Common myeloid progenitor, CD34-positive (primary cell): ENCODE measurements at places on chromosomes 12 and 14.

DNA sequence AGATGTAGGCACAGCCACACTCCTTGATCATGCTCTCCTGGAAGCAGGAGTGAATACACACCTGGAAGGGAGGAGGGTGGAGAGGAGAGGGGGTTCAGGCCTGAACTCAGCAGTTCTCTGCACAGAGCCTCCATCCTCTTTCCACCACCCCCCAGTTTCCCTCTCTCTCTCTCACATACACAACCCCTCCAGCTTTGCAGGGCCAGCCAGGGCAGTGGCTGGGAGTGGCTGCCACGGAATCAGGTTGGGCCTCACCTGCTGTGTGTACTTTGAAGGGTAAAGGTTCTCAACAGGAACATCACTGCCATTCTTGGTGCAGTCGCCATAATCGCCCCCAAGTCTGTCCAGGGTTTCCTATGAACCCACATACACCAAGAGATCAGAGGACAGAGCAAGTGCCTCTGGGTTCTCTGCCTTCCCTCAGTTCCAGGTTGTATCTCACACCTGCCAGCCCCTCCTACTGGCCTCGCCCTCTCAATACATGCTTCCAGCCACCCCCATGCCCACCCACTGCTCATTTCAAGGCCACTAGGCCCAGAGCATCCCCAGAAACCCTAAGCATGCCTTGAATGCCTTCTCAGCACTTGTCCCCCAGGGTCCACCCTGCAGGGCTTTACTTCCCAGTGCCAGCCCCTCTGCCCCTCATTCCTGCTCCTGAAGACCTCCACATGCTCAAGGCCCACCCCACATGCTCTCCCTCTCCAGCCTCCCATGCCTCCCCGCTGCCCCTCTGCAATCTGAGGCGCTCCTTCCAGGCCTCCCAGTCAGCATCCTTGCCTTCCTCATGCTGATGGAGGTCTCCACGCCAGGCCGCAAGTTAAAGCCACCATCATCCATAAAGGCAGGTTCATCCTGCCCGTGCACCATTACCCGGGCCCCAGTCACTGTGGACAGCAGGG lies 12.9 kb upstream of the TNFRSF1A start:
- peaks cover 12% of the 10 kb centered on the region for H3K4me1 ChIP-seq
- H3K36me3 ChIP-seq: no peaks in the 10 kb centered on the region
- H3K4me3 ChIP-seq: no peak overlapping the region
- H3K27ac ChIP-seq: no peak overlapping the region
- no peak for DNase-seq

- DNase-seq: no peak
- no peak overlapping the region for H3K27ac ChIP-seq
- no peak overlapping the region for H3K4me3 ChIP-seq
- no peaks in the 10 kb centered on the region for H3K27me3 ChIP-seq
- H3K36me3 ChIP-seq: no peaks in the 10 kb centered on the region
- H3K4me1 ChIP-seq: no peaks in the 10 kb centered on the region
These were observed 84.9 kb upstream of the PWP1 start for GRCh38 chr12:107600581-107601144.

GRCh38 chr14:61648377-61648776 lies 46.9 kb upstream of the HIF1A start:
- no peaks in the 10 kb centered on the region for H3K36me3 ChIP-seq
- no peaks in the 10 kb centered on the region for H3K27me3 ChIP-seq
- DNase-seq: no peak
- H3K27ac ChIP-seq: no peak overlapping the region

GRCh38 chr14:84409435-84409834 lies 1120.5 kb upstream of the FLRT2 start:
- no peaks in the 10 kb centered on the region for H3K27me3 ChIP-seq
- no peaks in the 10 kb centered on the region for H3K36me3 ChIP-seq
- DNase-seq: no peak

DNA sequence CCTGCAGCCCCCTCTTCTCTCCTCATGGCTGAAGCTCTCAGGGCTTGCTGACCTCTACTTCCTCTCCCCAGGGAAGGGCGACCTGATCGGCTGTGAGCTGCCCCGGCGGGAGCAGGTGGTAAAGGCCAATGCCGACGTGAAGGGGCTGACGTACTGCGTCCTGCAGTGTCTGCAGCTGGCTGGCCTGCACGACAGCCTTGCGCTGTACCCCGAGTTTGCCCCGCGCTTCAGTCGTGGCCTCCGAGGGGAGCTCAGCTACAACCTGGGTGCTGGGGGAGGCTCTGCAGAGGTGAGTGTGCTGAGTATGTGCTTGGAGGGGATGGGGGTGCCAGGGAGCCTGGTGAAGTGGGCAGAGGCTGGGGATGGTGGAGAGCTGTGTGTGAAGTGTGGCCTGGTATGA lies 13.7 kb downstream of the MCRS1 start:
- H3K4me3 ChIP-seq: no peak overlapping the region

GRCh38 chr12:97075934-97076630 lies 169.0 kb downstream of the NEDD1 start:
- no peaks in the 10 kb centered on the region for H3K4me1 ChIP-seq
- H3K27ac ChIP-seq: no peak overlapping the region
- H3K36me3 ChIP-seq: no peaks in the 10 kb centered on the region
- H3K4me3 ChIP-seq: no peak overlapping the region
- no peaks in the 10 kb centered on the region for H3K27me3 ChIP-seq
- no peak for DNase-seq

- H3K4me3 ChIP-seq: peak overlapping the region; percentile 19
- H3K27me3 ChIP-seq: no peaks in the 10 kb centered on the region
- peaks cover 31% of the 10 kb centered on the region for H3K4me1 ChIP-seq
- no peaks in the 10 kb centered on the region for H3K36me3 ChIP-seq
These were observed 12.3 kb downstream of the ZFP36L1 start for GRCh38 chr14:68780358-68781160.

DNA sequence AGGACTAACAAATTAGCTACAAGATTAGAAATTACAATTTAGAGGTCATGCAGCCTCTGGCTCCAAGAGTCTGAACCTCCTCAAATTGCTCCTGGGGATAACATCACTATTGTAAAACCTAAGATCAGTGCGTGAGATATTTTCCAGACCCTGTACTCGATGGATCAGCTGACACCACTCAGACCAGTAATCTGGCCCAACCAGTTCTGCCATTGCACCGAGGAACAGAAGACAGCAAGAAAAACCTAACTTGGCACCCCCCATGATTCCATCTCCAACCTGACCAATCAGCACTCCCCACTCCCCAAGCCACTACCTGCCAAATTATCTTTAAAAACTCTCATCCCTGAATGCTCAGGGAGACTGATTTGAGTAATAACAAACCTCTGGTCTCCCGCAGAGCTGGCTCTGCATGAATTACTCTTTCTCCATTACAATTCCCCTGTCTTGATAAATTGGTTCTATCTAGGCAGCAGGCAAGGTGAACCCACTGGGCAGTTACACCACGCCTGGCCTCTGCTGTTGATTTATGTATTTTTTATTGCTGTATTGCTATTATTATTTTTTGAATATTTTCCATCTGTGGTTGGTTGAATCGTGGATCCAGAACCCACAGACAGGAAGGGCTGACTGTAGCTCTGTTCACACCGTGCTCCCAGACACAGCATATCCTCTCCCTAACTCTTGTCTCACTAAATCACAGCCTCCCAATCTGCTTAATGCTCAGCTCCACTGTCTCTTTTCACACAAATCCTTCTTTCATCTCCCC lies 9.2 kb downstream of the HEBP1 start:
- H3K36me3 ChIP-seq: peaks cover 16% of the 10 kb centered on the region
- H3K27ac ChIP-seq: no peak overlapping the region
- H3K27me3 ChIP-seq: no peaks in the 10 kb centered on the region
- peaks cover 18% of the 10 kb centered on the region for H3K4me1 ChIP-seq

DNA sequence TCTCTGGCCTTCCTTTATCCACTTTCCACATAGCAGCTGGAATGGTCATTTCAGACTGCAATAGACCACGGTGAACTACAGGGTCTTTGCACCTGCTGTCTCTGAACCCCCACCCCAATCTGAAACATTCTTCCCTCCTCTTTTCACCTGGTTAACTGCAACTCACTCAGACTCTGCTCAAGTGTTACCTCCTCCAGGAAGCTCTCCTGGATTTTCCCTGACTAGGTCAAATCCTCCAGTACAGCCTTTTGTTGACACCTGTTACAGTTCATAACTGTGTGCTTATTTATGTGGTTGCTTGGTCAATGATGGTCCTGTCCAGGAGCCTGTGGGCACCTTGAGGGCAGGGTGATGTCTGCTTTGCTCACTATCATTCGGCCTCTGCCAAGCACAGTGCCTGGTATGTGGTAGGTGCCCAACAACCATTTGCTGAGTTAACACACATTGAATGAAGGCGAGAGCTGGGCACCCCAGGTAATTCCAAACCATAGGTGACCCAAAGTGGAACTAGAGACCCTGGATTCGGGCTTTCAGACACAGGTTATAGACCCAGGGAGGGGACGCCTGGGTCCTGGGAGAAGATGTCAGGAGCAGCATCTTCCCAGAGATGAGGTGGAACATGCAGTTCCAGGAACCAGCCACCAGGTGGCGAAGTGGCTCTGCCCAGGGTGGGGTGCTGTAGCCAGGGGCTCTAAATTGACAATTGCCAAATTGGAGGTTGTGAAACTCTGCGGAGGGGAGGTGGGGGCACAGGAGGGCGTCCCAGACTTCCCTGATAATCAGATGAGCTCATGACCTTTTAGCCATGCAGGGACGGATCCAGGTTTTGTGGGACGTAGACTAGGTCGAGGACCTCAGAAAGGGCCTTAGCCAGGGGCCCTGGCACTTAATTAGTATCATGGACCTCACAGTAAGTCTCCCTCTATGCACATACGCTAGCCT lies 28.1 kb downstream of the TRPV4 start:
- H3K36me3 ChIP-seq: no peaks in the 10 kb centered on the region
- H3K27me3 ChIP-seq: no peaks in the 10 kb centered on the region
- no peak overlapping the region for H3K4me3 ChIP-seq
- DNase-seq: peak; percentile 64

DNA sequence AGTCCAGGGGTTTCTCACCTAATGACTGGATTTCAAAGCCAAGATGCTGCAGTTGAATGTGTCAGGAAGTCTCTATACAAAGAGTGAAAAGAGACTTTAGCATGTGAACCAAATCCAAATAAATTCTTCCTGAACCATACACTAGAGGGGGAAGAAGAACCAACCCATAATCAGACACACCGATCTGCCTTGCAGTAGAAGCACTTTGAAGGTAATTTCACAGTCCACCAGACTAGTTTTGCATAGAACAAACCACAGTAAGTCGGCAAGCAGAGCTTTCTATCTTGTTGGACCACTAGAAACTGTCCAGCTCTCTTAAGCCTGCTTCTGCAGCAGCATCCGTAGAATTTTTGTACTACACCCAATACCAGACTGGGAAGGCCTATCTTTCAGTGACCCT lies 39.3 kb downstream of the FIGNL2 start:
- H3K27ac ChIP-seq: no peak overlapping the region
- no peak for DNase-seq
- no peaks in the 10 kb centered on the region for H3K36me3 ChIP-seq
- H3K27me3 ChIP-seq: no peaks in the 10 kb centered on the region

DNA sequence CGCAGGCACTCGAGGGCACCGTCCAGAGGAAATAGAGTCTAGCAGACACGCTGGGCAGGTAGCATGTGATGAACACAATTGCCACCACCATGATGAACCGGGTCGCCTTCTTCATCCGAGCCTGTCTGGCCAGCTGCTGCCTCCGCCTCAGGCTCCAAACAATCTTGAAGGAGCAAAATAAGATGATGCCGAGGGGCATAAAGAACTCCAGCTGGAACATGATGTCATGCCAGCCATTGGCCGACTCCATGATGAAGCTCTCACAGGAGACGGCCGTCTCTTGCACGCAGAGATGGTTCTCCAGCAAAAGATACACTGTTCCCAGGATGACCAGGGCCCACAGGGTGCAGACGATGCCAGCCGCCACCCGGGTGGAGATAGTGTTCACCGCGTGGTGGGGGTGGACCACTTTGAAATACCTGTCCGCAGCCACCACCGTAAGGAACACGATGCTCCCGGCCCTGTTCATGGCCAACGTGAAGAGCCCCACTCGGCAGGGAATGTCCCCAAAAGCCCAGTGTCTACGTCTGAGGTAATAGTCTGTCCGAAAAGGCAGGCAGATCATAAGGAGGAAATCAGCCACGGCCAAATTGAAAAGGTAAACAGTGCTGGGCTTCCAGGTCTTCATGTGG lies 945 bp downstream of the HCAR1 start:
- H3K36me3 ChIP-seq: no peaks in the 10 kb centered on the region
- no peak overlapping the region for H3K4me3 ChIP-seq
- no peak for DNase-seq
- H3K27ac ChIP-seq: no peak overlapping the region
- peaks cover 48% of the 10 kb centered on the region for H3K4me1 ChIP-seq

DNA sequence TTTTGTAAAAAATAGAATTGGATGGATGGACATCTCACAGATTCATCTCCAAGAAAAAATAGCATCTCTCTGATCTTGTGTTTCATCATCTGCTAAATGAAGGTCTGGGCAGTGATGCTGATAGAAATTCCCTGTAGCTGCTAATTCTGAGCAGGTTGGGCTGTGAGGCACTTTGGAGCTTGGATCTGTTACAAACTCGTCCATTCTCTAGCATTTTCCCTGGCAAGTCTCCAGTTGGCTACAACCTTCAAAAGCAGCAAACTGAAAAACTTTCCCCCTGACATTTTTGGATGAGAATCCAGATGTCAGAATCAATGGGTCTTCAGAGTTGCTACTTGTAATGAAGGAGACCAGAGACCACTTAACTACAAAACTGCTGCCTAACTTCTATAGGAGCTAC lies 72.7 kb downstream of the TPH2 start:
- H3K27ac ChIP-seq: no peak overlapping the region
- H3K36me3 ChIP-seq: no peaks in the 10 kb centered on the region
- no peak overlapping the region for H3K4me3 ChIP-seq
- DNase-seq: no peak
- H3K27me3 ChIP-seq: no peaks in the 10 kb centered on the region
- H3K4me1 ChIP-seq: no peaks in the 10 kb centered on the region

DNA sequence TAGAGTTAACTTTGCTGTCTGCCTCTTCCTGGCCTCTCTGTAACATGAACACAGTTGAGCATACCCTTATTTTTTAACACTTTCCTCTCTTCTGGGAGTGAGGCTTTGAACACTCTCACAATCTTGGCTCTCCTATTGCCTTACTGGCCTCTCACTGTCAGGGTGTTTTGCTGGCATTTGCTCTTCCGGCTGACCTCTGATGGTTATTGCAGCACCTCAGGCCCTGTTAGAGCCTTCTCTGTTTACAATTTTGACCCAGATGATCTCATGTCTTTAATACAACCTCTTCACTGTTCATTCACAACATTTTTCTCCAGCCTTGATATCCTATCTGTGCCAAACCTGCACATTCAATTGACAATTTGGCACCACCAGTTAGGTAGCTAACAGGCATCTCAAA lies 357.8 kb upstream of the USP15 start:
- DNase-seq: no peak
- no peak overlapping the region for H3K27ac ChIP-seq
- H3K4me1 ChIP-seq: no peaks in the 10 kb centered on the region
